ENCODE measurements at places on chromosomes 5 and 9. TPM values are rescaled to one million over a fixed set of nuclear protein-coding genes. Genes with fewer than 3 reads are reported as not detected.

The ASS1 gene
- 225 TPM for total RNA-seq

The DEPDC1B gene
- total RNA-seq = 1.7 TPM

The PCDHB7 gene
- total RNA-seq = under 0.01 TPM

The PTGES2 gene
- total RNA-seq = 62.0 TPM

The PCDHA1 gene
- not detected for total RNA-seq

The ANKRD34B gene
- not detected for total RNA-seq

The SLC6A7 gene
- not detected for total RNA-seq

The UBE2QL1 gene
- total RNA-seq = not detected

The KIAA0825 gene
- 5.5 TPM for total RNA-seq

The DMRT3 gene
- not detected for total RNA-seq

The CLPTM1L gene
- 179 TPM for total RNA-seq

The OBP2B gene
- total RNA-seq = not detected

The IL5 gene
- not detected for total RNA-seq

The SEC24A gene
- 30.3 TPM for total RNA-seq

The ZNF883 gene
- 7.9 TPM for total RNA-seq

The SMIM15 gene
- 51.4 TPM for total RNA-seq

The PDE8B gene
- not detected for total RNA-seq

The FABP6 gene
- not detected for total RNA-seq

The TRPM6 gene
- total RNA-seq = under 0.01 TPM

The IL31RA gene
- total RNA-seq = 3.3 TPM

The ADAMTS12 gene
- 12.1 TPM for total RNA-seq

The ROR2 gene
- total RNA-seq = 20.9 TPM

The GPR151 gene
- total RNA-seq = not detected

The MEIKIN gene
- total RNA-seq = not detected

The NOXA1 gene
- total RNA-seq = 0.73 TPM

The MED27 gene
- 18.6 TPM for total RNA-seq

The DDX4 gene
- not detected for total RNA-seq

The ZER1 gene
- total RNA-seq = 52.4 TPM

The CTXN3 gene
- total RNA-seq = not detected

The DIPK1B gene
- 2.2 TPM for total RNA-seq

The IRGM gene
- not detected for total RNA-seq
